ENCODE measurements at places on chromosomes 11 and 22.

- no peaks in the 10 kb centered on the region for H3K27me3 ChIP-seq
- no peak for DNase-seq
- H3K27ac ChIP-seq, result no peak overlapping the region
- peaks cover 45% of the 10 kb centered on the region for H3K36me3 ChIP-seq
These were observed 70.9 kb downstream of the CCDC34 start for GRCh38 chr11:27291954-27292636.

- H3K4me1 ChIP-seq, result peaks cover 4% of the 10 kb centered on the region
- DNase-seq, result no peak
- peaks cover 20% of the 10 kb centered on the region for H3K27me3 ChIP-seq
- no peak overlapping the region for H3K4me3 ChIP-seq
- no peaks in the 10 kb centered on the region for H3K36me3 ChIP-seq
- H3K27ac ChIP-seq, result no peak overlapping the region
These were observed 46.2 kb upstream of the SMCO4 start for GRCh38 chr11:93589347-93589746.

- H3K27me3 ChIP-seq, result peaks cover 68% of the 10 kb centered on the region
- H3K36me3 ChIP-seq, result no peaks in the 10 kb centered on the region
- H3K4me3 ChIP-seq, result no peak overlapping the region
- no peak overlapping the region for H3K27ac ChIP-seq
These were observed 86.0 kb downstream of the RPS6KA4 start for GRCh38 chr11:64444838-64445441.

- DNase-seq, result no peak
- peaks cover 17% of the 10 kb centered on the region for H3K4me1 ChIP-seq
- peaks cover 22% of the 10 kb centered on the region for H3K27me3 ChIP-seq
- H3K27ac ChIP-seq, result no peak overlapping the region
- no peaks in the 10 kb centered on the region for H3K36me3 ChIP-seq
These were observed 30.7 kb downstream of the KRTAP5-5 start for GRCh38 chr11:1660111-1660867.

DNA sequence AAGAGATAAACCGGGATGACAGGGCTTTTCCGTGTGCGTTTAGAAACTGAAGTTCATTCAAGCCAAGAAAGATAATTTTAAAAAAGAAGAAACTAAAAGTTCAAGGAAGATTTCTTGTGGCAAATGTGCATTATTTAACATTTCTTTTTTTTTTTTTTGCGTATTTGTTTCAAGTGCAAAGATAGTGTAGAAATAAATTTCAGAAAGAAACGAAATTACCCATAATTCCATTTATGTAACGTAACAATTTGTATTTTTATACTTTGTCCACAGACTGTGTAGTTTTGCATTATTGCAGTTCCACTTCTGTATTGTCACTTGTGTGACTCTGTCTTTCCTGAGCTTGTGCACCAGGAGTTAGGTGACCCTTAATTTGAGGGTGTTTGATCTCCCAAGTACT is 24.0 kb downstream of the SNAP29 start:
- H3K36me3 ChIP-seq, result peaks cover 29% of the 10 kb centered on the region
- H3K4me3 ChIP-seq, result no peak overlapping the region
- H3K4me1 ChIP-seq, result peaks cover 16% of the 10 kb centered on the region

DNA sequence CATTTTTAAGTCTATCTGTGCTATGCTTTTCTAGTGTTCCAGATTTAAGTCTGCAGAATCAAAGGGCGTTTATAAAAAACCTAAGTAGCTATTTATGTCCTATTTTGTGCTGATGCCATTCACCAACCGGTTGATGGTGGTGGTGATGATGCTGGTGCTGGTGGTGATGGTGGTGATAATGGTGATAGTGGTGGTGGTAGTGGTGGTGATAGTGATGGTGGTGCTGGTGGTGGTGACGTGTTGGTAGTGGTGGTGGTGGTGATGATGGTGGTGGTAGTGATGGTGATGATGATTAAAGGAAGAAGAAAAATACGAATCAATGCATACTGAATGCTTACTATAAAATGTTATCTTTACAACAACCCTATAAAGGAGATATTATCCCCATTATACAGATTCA is 178.2 kb downstream of the OPCML start:
- H3K4me1 ChIP-seq, result no peaks in the 10 kb centered on the region
- H3K36me3 ChIP-seq, result no peaks in the 10 kb centered on the region
- peaks cover 25% of the 10 kb centered on the region for H3K27me3 ChIP-seq

GRCh38 chr11:112315861-112316739 is 55.4 kb upstream of the PLET1 start:
- peaks cover 8% of the 10 kb centered on the region for H3K27me3 ChIP-seq
- H3K36me3 ChIP-seq, result no peaks in the 10 kb centered on the region
- H3K27ac ChIP-seq, result no peak overlapping the region
- H3K4me1 ChIP-seq, result peaks cover 5% of the 10 kb centered on the region
- DNase-seq, result no peak

DNA sequence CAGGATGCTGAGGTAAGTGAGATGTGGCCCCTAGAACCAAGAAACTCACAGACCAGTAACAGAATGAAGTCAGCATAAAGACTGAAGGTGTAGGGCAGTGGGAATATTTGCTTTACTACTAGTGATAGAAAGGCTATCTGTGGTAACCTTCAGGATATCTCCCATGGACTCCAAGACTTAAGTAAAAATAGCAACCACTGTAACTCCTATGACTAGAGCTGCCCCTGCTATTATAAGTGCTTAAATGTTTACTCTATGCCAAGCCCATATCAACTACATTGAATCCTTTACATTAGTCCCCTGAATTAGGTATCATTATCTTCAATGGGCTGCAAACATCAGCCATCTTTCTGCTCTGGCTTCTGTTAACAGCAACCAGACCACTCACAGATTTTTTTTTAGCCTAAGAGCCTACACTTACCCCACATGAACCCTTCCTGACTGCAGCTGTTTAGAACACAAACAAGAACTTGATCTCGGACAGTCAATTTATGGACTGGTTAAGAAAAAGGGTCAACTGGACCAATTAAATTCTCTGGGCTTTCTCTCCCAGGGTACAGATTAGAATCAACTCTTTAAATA is 335.1 kb upstream of the API5 start:
- H3K27ac ChIP-seq, result no peak overlapping the region
- H3K4me3 ChIP-seq, result no peak overlapping the region
- DNase-seq, result no peak
- H3K4me1 ChIP-seq, result peaks cover 17% of the 10 kb centered on the region

- no peaks in the 10 kb centered on the region for H3K4me1 ChIP-seq
- H3K27ac ChIP-seq, result peak overlapping the region; percentile 41
- no peak for DNase-seq
- no peaks in the 10 kb centered on the region for H3K36me3 ChIP-seq
- no peak overlapping the region for H3K4me3 ChIP-seq
These were observed 42.1 kb upstream of the LARGE1 start for GRCh38 chr22:33962409-33962808.

DNA sequence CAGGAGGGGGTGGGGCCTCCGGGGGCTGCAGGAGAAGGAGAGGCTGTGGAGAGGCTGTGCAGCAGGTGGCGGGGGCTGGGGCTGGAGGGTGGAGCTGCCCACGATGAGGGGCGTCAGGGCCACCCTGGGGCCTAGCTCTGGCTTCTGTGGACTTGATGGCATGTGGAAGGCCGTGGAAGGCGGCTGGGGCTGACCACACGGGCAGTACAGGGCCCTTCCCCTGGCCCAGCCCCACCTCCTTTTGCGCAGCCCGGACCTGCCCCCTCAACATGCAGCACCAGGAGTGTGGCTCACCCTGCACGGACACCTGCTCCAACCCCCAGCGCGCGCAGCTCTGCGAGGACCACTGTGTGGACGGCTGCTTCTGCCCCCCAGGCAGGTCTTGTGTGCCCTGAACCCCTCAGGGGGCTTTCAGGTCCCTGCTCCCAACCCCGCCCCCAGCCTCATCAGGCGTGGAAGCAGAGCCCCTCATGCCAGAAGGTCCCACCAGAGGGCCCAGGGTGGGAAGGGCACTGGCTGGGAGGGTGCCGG is 6.1 kb downstream of the MUC5B start:
- H3K27ac ChIP-seq, result no peak overlapping the region
- peak; percentile 5 for DNase-seq
- no peaks in the 10 kb centered on the region for H3K36me3 ChIP-seq
- peaks cover 6% of the 10 kb centered on the region for H3K27me3 ChIP-seq
- H3K4me1 ChIP-seq, result peaks cover 8% of the 10 kb centered on the region

DNA sequence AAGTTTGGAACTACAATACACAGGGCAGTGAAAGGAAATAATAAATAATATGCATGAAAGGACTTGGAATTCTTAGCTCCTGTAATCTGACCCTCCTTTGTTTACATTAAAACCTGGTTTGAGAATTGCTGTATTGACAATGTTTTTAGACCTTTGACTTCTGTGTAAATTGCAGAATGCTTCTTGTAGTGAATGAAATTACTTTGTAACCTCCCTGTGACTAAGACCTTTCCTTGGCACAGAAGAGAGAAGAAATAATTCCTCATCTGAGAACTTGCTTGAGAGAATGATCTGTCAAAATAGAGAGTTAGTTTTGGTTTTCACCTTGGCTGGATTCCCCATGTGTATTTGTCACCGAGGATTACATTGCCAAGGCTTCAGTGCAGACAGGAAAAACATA is 640.0 kb upstream of the ANO5 start:
- H3K27ac ChIP-seq, result peak overlapping the region; percentile 18
- no peak for DNase-seq
- H3K36me3 ChIP-seq, result no peaks in the 10 kb centered on the region
- peaks cover 13% of the 10 kb centered on the region for H3K4me1 ChIP-seq

DNA sequence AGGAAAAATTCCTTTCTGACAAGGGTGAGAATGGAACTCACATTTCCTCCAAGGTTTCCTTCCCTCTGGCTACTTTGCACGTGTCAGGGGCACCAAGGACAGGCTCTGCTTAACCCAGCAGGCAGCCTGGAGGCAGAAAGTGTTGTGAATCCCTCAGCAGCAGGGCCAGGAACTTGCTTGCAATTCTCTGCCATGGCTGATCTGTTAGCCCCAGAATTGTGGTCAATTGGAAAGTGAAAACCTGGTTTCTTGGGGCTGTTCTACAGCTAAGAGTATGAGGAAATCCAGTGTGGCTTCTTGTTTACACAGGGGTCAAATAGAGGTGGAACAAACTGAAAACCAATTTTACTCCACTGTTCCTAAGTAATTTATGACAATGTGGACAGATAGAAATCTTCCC is 38.3 kb upstream of the CEP295 start:
- H3K27ac ChIP-seq, result peak overlapping the region; percentile 77
- H3K27me3 ChIP-seq, result peaks cover under 1% of the 10 kb centered on the region
- no peaks in the 10 kb centered on the region for H3K36me3 ChIP-seq

DNA sequence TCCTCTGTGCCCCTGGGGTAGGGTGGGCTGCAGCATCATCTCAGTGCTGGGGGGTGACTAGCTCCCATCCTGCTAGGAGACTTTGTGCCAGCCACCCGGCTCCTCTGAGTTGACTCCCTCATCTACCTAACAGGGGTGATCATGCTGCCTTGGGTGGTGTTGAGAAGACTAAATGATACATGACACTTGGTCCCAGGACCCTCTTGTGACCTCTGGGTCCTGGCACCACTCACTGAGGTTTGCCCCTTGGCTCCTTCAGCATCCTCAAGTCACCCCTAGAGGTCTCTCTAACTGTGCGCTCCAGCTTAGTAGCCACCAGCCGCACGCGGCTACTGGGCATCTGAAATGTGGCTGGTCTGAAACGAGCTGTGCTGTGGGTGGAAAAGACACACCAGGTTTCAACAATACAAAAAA is 72.1 kb downstream of the LRRC32 start:
- H3K4me3 ChIP-seq, result no peak overlapping the region
- peaks cover 11% of the 10 kb centered on the region for H3K4me1 ChIP-seq
- H3K27ac ChIP-seq, result no peak overlapping the region
- peaks cover 5% of the 10 kb centered on the region for H3K27me3 ChIP-seq
- peak; percentile 47 for DNase-seq
